Amniotic epithelial cell (primary cell): ENCODE measurements at places on chromosomes 4 and X.

DNA sequence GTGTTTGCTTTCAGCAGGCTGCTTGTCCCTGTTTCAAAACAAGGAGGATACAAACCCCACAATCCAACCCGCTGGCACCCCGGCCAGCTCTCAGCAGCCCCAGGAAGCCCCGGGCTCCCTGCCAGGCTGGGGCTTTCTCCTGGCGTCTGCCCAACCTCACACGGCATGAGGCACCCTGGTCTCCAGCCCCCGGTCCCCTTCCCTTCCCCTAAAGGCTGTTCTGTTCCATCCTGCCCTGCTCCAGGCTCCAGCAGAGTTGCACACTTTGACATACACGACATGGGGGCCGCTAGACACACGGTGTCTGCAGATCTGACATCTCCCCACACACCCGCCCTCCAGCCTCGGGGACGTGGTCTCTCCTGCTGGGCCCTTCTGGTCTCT, 107.7 kb upstream of the ADRA2C start:
- DNase-seq = no peak

DNA sequence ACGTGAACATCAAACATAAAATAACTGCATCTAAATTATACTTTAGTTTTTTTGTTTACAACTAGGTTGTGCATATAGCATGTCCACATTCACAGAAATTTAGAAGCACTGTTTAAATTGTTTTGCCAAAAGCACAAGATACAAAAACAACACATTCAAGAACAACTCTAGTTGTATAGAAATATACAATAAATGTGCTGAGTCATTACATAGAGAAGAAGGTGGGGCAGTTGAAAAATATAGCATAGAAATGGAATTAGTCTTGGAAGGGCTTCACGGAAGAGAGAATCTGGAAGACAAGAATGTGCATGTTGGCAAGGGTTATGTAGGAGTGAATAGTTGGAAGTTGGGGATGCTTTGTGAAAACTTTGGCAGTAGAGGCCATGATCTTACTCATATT, 239.0 kb upstream of the GLRA2 start:
- DNase-seq = no peak

DNA sequence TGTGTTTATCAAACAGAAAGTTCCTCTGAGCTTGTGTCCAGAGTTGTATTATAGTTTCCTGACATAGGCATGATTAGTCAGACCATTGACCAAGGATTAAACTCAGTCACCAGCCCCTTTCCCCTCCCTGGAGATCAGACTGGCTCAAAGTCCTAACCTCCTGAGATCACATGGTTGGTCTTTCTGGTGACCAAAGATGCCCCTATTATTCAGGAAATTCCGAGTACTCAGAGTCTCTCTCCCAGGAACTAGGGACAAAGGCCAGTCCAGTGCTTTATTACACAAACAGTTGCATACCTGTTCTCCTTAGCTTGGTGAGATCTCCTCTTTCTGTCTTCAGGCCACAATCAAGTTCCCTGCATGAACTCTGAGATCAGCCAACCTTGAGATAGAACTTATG, 14.5 kb upstream of the ENPP6 start:
- DNase-seq = no peak

DNA sequence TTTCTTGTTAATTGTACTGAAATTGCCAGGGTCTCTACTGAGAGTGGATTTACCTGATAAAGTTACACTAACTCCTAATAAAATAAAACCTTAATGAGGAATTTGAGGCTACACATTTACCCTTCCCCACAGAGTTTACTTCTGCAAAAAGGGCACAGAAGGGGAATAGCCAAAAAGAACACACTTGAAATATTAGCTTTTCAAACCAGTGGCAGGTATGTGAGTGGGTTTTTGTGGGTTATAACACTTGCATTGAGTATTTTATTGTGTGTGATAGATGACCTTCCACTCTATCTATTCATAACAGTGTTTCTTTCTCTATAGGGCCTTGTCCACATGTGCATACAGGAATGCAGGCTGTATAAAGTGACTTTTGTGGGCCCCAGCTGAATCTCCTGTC, 5.0 kb upstream of the GPR174 start:
- DNase-seq = no peak

- DNase-seq = peak; percentile 20
Observed at GRCh38 chrX:123869488-123869887, 9.6 kb downstream of the XIAP start.

DNA sequence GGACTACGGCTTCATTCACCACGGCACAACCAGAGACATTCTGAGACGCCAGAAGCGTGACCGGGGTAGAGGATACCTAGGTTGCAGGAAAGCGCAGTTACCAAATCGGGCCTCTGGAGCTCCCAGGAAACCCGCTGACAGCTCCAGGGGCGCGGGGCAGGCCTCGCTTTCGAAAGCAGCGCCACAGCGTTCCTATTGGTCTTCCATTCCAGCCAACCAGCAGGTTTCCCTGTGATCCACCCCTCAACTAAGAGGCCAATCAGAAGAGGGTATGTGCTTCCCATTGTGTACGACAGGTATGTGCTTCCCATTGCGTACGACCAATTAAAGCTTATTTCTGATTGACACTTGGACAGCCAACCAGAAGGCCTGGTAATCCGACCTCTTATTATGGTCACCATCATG, 14.9 kb downstream of the SNX12 start:
- DNase-seq = peak; percentile 57

- peak; percentile 47 for DNase-seq
Observed at GRCh38 chr4:184171011-184171410, 46.7 kb downstream of the ENPP6 start.

- DNase-seq = no peak
Observed at GRCh38 chr4:181488926-181489325, 754.3 kb upstream of the TENM3 start.

DNA sequence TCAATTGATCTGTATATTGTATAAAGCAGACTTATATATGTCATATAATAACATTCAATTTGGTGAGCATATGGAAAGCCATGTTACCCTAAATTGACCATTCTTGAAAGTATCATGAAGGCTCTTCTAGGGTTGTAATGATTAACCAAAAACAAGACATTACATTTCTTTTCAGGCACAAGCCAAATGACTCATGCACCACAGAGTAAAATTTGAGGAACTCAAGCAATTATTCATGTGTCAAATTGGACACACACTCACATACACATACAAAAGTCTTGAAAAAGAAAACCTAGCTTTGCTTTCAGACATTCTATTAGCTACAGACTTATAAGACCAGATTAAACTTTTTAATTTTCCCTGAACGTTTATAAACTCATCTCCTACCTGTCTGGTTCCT, 146.5 kb upstream of the PCDH18 start:
- DNase-seq = peak; percentile 53

- peak; percentile 27 for DNase-seq
Observed at GRCh38 chrX:37958525-37959211, 47.7 kb upstream of the SYTL5 start.

DNA sequence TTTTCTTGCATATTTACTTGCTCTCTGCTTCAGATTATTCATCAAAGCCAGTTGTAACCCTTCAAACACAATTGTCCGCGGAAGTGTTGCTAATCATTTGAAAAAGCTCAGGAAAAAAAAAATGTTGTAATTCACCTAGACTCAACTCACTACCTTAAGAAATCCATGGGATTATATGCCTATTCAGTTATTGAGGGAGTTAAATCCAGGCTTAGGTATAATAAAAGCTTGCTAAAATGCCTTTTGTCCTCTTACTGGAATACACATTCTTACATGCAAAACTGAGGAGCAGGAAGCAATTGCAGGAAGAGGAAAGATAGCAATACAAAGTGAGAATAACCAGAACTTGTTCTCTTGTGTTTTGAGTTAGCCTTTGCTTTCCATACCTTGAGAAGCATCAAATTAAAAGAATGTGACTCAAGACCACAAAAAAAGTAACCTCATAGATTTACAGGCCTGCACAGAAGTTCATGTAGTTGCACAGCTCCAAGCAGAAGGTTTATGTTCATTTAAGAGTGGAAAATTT, 91.4 kb upstream of the FAM241A start:
- no peak for DNase-seq

GRCh38 chrX:72243472-72243871, 4.6 kb upstream of the ERCC6L start:
- DNase-seq = peak; percentile 57

DNA sequence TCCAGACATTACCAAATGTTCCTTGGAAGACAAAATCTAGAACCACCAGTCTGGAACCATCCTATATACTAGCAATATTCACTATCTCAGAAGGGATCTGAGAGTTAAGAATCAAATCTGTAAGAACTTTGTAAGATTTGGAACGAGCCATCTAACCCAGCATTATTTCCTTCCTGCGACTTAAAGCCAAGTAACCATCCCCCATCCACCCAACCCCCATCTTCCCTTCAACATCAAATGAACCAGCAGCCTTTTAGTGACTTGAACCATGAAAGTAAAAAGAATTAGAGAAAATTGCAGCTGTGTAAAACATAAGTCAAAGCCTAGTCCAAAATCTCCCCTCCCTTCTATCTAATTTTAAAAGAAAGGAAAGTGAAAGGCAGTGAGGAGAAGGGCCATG, 15.6 kb downstream of the RBM47 start:
- no peak for DNase-seq

DNA sequence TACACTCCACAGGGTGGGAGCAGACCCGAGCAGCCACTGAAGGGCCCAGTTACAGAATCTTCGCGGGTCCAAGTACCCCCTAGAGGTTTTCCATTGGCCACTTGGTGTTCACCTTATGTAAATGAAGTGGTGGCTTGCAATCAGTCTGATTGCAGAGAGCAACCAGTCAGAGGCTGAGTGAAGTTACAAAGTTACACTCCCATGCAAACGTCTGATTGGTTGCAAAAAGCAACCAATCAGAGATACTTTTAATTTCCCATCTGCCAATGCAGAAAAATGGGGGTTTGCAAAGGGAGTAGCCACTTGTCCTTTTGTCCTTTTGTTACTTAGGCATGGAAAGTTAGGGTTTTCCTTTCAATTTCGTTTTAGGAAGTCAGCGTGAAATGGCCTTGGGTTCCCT, 27.0 kb upstream of the NKAP start:
- DNase-seq = no peak

- DNase-seq = no peak
Observed at GRCh38 chr4:83036991-83037665, 2.1 kb downstream of the COPS4 start.

DNA sequence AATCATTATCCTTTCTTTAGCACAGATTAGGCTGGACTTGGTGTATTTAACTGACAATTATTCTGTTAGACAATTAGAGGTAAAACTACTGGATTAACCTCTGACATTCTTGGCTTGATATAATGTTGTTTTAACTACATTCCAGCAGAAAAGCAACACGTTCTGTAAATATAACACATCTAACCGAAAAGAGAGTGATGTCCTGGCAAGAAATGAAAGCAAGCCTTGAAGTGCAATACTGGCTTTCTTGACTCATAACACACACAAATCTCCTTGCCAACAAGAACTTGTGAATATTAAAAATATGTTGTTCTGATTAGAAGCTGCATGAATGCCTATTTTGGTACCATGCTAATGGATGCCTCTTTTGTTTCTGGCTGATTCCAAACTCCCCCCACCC, 76.4 kb downstream of the EFHC2 start:
- no peak for DNase-seq

DNA sequence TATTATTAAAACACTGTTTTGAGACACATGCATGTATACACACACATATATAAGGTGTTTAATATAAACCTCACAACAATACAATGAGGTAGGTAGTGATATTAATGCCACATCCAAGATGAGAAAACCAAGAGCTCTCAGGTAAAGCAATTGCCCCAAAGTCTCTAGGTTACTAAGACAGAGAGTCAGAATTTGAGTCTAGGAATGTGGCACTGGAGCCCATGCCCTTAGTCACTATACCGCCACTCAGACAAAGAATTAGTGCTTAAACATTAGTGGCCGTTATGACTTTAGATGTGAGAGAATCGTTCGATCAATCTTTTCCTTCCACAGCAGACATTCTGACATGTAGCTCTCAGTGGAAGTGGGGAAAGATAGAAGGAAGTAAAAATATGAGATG, 108.2 kb upstream of the ACSL4 start:
- no peak for DNase-seq

- peak; percentile 81 for DNase-seq
Observed at GRCh38 chrX:130224810-130225209, 43.9 kb downstream of the ZNF280C start.
